ENCODE measurements at places on chromosomes 3 and 15.

- peaks cover 18% of the 10 kb centered on the region for H3K27me3 ChIP-seq
- H3K27ac ChIP-seq = no peak overlapping the region
- no peak for DNase-seq
- H3K4me1 ChIP-seq = no peaks in the 10 kb centered on the region
- H3K4me3 ChIP-seq = no peak overlapping the region
Observed at GRCh38 chr3:66962664-66963063, 35.4 kb upstream of the KBTBD8 start.

DNA sequence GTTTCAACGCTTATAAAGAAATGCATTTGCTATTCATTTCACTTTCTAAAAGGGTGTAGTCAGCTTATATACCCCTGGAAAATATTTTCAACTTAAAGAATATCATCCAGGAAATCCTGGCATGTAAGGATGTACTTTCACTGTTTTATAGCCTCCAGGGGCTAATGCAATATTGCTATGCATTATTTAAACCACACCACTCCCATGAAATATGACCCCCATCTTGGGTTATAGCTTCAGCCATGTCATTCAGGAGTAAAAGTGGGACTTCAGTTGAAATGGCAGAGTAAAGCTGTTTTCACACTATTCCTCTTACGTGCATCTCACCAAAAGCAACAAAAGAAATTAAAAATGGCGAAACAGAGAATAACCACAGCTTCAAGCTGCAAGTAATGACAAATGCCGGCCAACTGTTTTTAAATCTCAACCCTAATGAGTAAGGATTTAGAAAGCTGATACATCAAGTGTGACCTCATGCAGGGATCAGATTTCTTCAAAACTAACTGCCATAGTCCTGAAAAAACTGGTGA, 84.5 kb downstream of the COL6A6 start:
- no peaks in the 10 kb centered on the region for H3K36me3 ChIP-seq
- H3K4me3 ChIP-seq = no peak overlapping the region
- peaks cover 28% of the 10 kb centered on the region for H3K27me3 ChIP-seq

GRCh38 chr3:112948346-112948838, 26.5 kb downstream of the CD200R1 start:
- no peak overlapping the region for H3K27ac ChIP-seq
- H3K4me1 ChIP-seq = peaks cover 17% of the 10 kb centered on the region
- no peak overlapping the region for H3K4me3 ChIP-seq
- no peaks in the 10 kb centered on the region for H3K27me3 ChIP-seq
- DNase-seq = no peak
- H3K36me3 ChIP-seq = peaks cover 32% of the 10 kb centered on the region

- peaks cover 4% of the 10 kb centered on the region for H3K27me3 ChIP-seq
- no peak overlapping the region for H3K27ac ChIP-seq
- no peak overlapping the region for H3K4me3 ChIP-seq
- no peaks in the 10 kb centered on the region for H3K36me3 ChIP-seq
- peaks cover 45% of the 10 kb centered on the region for H3K4me1 ChIP-seq
Observed at GRCh38 chr15:70539409-70539808, 223.9 kb downstream of the UACA start.

DNA sequence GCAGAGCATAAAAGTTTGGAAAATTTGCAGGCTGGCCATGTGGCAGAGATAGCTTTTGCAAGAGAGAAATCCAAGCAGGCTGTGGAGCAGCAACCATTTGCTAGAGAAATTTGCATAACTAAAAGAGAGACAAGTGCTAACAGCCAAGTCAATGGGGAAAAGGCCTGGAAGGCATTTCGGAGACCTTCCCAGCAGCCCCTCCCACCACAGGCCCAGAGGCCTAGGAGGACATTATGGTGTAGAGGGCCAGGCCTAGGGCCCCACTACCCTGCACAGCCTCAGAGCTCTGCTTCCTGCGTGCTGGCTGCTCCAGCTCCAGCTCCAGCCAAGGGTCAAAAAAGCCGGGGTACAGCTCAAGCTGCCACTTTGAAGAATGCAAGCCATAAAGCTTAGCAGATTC, 82.7 kb downstream of the MYO5A start:
- no peaks in the 10 kb centered on the region for H3K36me3 ChIP-seq
- no peak for DNase-seq
- no peaks in the 10 kb centered on the region for H3K27me3 ChIP-seq
- H3K4me1 ChIP-seq = peaks cover 39% of the 10 kb centered on the region

DNA sequence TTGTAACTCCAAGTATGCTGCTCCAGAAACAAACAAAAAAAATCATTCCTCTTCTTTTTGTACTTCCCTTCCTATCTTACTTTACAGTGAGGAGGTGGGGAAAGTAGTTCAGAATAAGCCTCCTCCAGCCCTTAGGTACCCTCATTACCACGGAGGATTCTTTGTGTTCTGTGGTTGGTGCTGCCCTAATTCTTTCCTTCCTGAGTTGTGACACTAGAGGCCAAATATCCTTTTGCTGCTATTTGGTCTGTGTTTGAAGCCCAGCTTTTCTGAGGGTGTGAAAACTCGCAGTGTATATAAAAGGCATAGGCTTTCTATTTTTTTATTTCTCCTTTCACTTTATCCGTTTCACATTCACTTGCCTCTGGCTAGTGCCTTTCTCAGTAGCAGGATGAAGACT, 98.2 kb downstream of the HHLA2 start:
- no peak overlapping the region for H3K4me3 ChIP-seq
- H3K36me3 ChIP-seq = no peaks in the 10 kb centered on the region
- H3K27ac ChIP-seq = no peak overlapping the region
- H3K27me3 ChIP-seq = peaks cover 21% of the 10 kb centered on the region

GRCh38 chr3:112374333-112374734, 41.4 kb downstream of the CD200 start:
- H3K4me1 ChIP-seq = peaks cover 43% of the 10 kb centered on the region
- DNase-seq = no peak
- H3K36me3 ChIP-seq = peaks cover 3% of the 10 kb centered on the region
- H3K27me3 ChIP-seq = no peaks in the 10 kb centered on the region
- H3K4me3 ChIP-seq = no peak overlapping the region

GRCh38 chr3:37921025-37921424, 59.3 kb downstream of the CTDSPL start:
- H3K27me3 ChIP-seq = no peaks in the 10 kb centered on the region
- H3K4me1 ChIP-seq = no peaks in the 10 kb centered on the region
- DNase-seq = no peak
- no peak overlapping the region for H3K27ac ChIP-seq
- H3K4me3 ChIP-seq = no peak overlapping the region

DNA sequence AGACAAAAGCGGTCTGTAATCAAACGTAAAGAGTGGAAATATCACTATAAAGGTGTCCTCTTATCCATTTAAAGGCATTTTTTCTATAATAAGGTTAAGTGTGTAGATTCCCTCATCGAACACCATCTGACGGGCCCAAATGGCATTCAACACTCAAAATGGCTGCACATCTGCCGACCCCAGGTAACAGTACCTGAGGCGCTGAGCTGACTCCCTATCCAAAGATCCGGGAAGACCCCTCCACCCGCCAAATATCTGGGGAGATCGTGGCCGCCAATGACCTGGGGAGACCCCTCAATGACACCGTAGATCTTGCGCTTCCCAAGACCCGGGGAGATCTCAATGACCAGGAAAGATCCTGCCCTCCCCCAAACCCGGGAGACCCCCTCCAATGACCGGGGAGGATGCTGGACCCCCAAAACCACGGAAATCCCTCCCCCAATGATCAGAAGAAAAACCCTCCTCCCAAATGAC, 476 bp downstream of the IP6K2 start:
- DNase-seq = peak; percentile 54
- peak overlapping the region; percentile 98 for H3K4me3 ChIP-seq
- peak overlapping the region; percentile 95 for H3K27ac ChIP-seq
- H3K4me1 ChIP-seq = peaks cover 43% of the 10 kb centered on the region
- H3K36me3 ChIP-seq = peaks cover 49% of the 10 kb centered on the region

GRCh38 chr15:99911816-99912215, 178.6 kb upstream of the LYSMD4 start:
- H3K4me3 ChIP-seq = no peak overlapping the region
- no peaks in the 10 kb centered on the region for H3K4me1 ChIP-seq
- H3K36me3 ChIP-seq = no peaks in the 10 kb centered on the region

DNA sequence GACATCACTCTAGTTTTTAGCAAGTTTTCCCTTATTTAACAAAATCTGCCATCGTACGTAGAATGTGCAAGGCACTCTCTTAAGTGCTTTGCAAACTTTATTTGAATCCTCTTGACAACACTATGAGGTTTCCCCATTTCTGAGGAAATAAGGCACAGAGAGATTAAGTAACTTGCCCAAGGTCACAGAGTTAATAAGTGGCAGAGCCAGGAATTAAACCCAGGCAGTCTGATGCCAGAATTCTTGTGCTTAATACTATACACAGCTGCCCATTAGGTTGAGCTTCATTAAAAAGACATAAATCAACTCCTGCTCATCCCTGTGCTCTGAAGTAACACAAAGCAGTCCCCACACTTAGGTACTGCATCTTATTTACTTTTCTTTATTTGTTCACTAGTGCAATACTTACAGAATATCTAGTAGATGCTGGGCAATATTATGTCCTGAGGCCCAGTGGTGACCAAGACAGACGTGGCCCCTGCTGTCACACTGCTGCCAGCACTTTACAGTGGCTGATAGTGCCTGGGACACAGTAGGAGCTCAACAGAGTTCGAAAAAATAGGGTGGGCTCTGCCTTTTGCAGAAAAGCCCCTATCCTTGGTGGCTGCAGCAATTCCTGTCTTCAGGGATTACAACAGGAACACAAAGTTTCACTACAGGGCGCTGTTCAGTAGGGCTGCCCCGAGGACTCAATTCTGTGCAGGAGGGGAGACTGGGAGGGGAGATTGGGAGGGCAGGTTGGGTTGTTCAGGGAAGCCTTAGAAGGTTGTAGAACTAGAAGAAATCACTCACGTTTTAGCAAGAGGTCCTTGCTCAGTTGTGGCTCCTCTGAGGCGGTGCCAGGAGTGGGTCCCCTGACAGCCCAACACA, 138.3 kb upstream of the TPM1 start:
- peak; percentile 47 for DNase-seq
- no peaks in the 10 kb centered on the region for H3K27me3 ChIP-seq
- H3K4me3 ChIP-seq = no peak overlapping the region
- H3K27ac ChIP-seq = no peak overlapping the region

- H3K4me3 ChIP-seq = peak overlapping the region; percentile 88
- peak overlapping the region; percentile 98 for H3K27ac ChIP-seq
- H3K4me1 ChIP-seq = peaks cover 67% of the 10 kb centered on the region
- DNase-seq = peak; percentile 81
- H3K27me3 ChIP-seq = no peaks in the 10 kb centered on the region
Observed at GRCh38 chr3:23810343-23811184, 4.8 kb downstream of the UBE2E1 start.

DNA sequence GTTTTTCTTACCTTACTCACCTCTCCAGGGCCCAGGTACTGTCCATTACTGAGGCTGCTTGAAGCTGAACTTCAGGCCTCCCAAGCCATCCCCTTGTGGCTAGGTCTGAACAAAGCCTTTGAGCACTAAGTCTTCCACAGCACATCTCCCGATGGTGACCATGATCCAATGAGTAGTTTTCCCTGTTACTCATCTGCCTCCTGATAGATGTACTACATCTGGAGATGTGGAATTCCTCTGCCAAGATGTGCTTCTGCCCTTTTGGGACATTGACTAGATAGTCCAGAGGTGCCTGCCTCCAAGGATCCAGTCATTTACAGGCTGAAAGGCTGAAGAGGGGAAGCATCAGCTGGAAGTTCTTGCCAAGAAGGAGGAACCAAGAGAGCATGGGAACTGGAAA, 28.9 kb upstream of the SLC35G2 start:
- H3K4me3 ChIP-seq = no peak overlapping the region
- DNase-seq = no peak
- H3K4me1 ChIP-seq = peaks cover 15% of the 10 kb centered on the region
- H3K27me3 ChIP-seq = peaks cover 3% of the 10 kb centered on the region
- H3K36me3 ChIP-seq = no peaks in the 10 kb centered on the region

GRCh38 chr3:89802881-89803280, 695.5 kb downstream of the EPHA3 start:
- no peak overlapping the region for H3K4me3 ChIP-seq
- no peak overlapping the region for H3K27ac ChIP-seq
- H3K27me3 ChIP-seq = no peaks in the 10 kb centered on the region

GRCh38 chr15:55195996-55196395, 745 bp downstream of the RSL24D1 start:
- no peak for DNase-seq
- H3K36me3 ChIP-seq = peaks cover 43% of the 10 kb centered on the region
- H3K4me1 ChIP-seq = peaks cover 35% of the 10 kb centered on the region

- no peak for DNase-seq
- no peaks in the 10 kb centered on the region for H3K4me1 ChIP-seq
- no peak overlapping the region for H3K27ac ChIP-seq
- no peak overlapping the region for H3K4me3 ChIP-seq
- no peaks in the 10 kb centered on the region for H3K27me3 ChIP-seq
Observed at GRCh38 chr3:78221796-78222195, 1181.9 kb downstream of the ROBO2 start.

DNA sequence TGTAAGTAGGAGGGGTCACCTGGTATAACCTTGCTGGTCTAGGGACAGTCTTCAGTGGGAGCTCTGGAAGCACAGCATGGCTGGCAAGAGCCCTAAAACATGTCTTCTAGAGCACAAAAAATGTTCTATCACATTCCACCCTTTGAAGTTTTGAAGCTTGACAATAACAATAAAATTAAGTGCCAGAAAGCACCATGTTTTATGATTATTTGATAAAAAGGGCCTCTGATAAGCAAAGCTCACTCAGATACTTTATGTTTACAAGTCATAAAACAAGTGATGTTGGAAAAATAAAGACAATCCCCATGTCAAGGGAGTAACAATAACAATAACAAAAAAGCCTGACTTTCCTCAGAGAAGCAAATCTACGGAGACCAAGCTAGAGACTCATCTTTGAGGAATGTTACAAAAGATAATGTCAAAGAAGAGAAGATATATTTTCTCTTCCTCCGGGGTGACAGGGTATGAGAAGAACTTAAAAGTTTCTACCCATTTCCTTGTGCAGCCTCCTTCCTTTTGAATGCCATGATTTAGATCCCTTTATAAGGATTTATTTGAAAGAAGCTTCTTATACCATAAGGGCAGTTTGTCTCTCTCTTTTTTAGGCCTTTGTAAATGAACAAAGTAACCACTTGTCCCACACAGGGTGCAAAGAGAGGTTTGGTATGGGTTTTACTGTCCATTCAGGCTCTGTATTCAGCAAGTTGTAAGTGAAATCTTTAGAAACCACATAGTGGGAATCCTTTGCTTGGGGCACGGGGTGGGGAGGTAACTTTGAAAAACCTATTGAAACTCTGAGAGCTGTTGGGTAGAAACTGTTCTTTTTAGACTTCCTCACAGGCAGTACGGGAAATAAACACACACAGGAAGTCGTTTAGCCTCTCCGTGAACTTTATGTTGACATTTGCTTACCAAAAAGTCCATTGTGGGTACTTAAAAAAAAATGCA, 109.6 kb upstream of the RBMS3 start:
- H3K36me3 ChIP-seq = no peaks in the 10 kb centered on the region
- H3K4me3 ChIP-seq = no peak overlapping the region
- peaks cover 25% of the 10 kb centered on the region for H3K4me1 ChIP-seq

GRCh38 chr3:152073267-152073666, 195.5 kb upstream of the MBNL1 start:
- peaks cover 7% of the 10 kb centered on the region for H3K4me1 ChIP-seq
- H3K27me3 ChIP-seq = no peaks in the 10 kb centered on the region
- H3K36me3 ChIP-seq = no peaks in the 10 kb centered on the region
- no peak overlapping the region for H3K27ac ChIP-seq
- no peak for DNase-seq

DNA sequence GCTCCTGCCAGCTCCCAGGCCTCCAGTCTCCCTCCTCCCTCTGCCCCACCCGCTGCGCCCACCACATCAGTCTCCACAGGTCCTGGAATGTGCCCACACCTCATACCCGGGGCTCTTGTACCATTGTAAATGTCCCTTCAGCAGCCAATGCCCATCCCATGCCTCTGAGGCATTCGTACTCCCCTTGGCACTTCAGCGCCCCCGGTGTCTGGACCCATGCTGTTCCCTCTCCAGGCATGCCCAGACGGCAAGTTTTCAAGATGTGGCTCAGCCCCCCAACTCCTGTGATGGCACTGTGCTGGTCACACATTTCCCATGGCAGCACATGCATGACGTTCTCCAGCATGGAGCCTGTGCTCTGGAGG, 13.3 kb downstream of the PLXND1 start:
- no peak for DNase-seq
- peaks cover 11% of the 10 kb centered on the region for H3K27me3 ChIP-seq
